ENCODE measurements at places on chromosomes 12 and 14.

- DNase-seq: peak; percentile 71
These were observed at the start of gene GCH1 for GRCh38 chr14:54902521-54903420. Gene GCH1 (minus strand): TSS chr14:54902826. CDS start chr14:54902663, 163 bp downstream.

DNA sequence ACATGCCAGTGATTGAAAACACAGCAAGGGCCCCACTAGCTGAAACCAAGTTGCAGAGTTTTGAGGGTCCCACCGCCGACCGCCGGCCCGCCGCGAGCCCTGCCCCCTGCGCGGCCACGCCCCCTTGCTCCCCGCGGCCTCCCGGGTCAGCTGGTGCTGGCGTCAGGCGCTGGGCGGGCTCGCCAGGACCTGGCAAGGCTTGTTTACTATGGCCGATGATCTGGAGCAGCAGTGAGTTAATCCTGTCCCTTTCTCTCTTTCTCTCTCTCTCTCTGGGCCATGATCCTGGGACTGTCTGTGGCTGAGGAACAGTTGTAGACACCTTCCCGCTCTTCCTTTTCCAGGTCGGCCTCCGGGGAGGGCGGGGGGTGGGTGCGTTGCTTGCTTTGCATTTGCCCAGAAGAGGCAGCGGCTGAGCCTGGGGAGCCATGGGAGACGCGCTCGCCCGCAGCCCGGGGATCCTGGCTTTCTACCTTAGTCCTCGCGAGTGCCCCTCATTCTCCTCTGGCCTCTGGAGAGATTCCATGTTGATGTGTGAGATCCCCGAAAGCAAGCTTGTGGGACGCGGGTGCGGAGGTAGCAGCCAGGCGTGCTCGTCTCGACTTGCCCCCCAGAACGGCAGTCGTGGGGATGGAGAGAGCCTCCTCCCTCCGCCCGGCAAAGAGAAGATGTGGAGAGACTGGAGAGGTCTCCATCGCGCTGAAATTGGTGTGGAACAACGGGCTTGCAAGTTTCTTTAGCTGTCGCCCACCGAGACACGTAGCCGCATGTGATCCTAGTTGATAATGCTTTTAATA is at the start of gene ABHD4:
Gene ABHD4, plus strand, starts transcription at position 202 of the 797 bp plus-strand sequence. Its CDS starts 7 bp downstream, at position 209.
- DNase-seq: peak; percentile 48

DNA sequence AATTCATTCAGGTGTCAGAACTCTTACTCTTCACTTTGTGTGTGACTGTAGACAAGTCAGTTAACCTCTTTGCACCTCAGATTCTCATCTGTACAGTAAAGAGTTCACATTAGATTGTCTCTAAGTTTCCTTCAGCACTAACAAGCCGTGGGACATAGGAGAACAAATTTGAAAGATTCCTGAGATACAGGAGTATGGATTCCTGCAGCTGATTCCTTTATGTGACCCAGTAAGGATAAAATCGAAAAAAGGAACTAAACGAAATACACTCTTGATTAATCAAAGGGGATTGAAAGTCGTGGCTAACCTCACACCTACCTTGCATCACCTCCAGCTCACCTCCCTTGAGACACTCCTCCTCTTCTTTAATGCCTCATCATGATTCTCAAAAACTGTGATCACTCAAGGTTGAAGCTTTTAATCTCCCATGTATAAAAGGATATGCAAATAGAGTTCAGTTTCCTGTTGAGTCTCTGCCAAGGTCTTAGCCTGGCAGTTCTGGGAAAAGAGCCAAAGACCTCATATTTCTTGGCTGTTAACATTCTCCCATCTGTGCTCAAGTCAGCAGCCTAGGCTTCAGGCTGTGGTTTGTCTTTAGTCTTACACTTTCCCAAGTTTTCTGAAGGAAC is 156.6 kb downstream of the DAD1 start:
- DNase-seq: no peak

GRCh38 chr12:12979731-12980259 is 20.3 kb downstream of the HEBP1 start:
- DNase-seq: no peak

- no peak for DNase-seq
These were observed 19.8 kb upstream of the PRKAG1 start for GRCh38 chr12:49038291-49038955.

- DNase-seq: no peak
These were observed 5.7 kb downstream of the KRT85 start for GRCh38 chr12:52361553-52361952.

DNA sequence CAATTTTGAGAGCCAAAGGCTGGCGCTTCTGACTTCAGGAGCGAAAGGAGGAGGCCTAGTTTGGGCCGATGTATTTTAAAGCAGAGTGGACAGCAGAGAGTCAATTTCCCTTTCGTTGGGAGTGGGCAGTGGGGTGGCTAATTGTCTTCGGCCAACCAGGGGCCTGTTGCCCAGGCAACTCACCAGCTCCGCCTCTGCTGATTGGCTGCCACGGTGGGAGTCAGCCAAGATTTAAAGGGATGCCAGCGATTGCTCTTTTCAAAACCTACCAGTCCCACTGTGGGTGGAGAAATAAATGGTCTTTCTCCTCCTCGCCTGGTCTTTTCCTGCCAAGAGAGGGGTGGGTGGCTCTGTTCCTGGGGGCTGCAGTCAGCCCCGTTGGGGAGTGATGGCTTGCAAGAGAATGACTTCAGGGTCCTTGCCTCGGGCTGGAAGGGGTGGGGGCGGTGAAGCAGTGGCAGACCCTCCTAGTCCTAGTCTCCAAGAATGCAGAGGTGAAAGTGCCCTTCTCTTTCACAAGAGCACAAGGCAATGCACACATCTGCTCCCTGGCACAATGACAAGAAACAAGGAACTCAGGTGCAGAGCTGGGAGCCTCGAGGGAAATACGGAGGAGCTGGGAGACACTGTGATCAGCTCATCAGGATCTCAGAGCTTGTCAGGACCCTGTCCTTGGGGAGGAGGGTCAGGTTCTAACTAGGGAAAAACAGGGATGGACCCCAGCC is 37.7 kb downstream of the RASAL1 start:
- DNase-seq: no peak

- DNase-seq: no peak
These were observed 40.6 kb downstream of the SSH1 start for GRCh38 chr12:108816652-108817335.

GRCh38 chr12:8065991-8066594 is at the start of gene C3AR1:
Gene C3AR1 (minus strand): TSS chr12:8066359. CDS start chr12:8060185, 6,174 bp downstream.
- DNase-seq: no peak

DNA sequence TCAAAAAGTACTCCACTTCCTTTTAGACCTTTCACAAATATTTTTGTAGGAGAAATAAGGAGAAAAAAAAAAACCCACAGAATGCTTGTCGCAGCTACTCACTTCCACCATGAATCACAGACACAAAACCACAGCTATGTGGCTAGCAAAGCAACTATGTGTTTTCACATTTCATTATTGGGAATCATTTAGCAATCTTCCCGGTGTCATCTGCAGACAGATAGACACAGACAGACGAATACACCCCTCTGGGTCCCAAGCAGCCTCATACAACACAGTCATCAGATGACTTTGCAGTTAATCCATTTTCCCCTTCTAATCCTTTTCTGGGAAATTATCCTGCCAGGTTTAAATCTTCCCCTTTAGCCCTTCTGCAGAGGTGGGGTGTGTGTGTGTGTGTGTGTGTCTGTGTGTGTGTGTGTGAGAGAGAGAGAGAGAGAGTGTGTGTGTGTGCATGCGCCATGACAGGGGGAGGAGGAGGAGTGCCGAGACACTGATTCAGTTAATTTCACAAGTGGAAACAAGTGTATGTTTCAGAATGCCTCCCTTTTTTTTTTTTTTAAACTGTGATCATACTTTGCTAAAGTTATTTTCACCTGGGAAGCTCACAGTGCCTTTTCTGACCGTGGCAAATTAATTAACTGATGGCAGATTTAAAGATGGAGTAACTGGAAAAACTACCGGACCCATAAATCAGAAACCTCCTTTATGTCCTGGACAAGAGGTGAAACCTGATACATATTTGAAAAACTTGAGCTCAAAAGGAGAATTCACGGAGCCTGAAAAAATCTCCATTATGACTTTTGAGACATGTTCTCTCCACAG is 39.9 kb downstream of the LTBP2 start:
- peak; percentile 10 for DNase-seq

GRCh38 chr12:82672811-82673495 is 13.8 kb upstream of the TMTC2 start:
- no peak for DNase-seq

GRCh38 chr14:75426332-75427125 is 1.3 kb upstream of the JDP2 start:
- DNase-seq: no peak

DNA sequence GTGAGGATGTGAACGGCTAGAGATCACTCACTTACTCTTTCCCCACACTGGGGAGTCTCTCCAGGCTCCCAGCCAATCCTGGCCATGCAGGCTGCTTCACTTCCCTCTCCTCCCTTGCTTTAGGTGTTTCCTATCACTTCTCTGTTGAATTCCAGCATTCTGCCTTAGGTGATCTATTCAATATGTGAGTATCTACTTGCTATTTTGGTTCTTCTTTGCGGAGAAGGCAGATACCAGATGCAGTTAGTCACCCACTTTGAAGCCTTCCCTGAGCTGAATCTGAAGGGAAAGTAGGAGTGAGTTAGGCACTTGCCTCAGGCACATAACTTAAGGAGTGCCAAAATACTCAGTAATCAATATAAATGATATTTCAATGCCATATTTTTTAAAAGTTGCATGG is 36.0 kb upstream of the FAR2 start:
- no peak for DNase-seq

DNA sequence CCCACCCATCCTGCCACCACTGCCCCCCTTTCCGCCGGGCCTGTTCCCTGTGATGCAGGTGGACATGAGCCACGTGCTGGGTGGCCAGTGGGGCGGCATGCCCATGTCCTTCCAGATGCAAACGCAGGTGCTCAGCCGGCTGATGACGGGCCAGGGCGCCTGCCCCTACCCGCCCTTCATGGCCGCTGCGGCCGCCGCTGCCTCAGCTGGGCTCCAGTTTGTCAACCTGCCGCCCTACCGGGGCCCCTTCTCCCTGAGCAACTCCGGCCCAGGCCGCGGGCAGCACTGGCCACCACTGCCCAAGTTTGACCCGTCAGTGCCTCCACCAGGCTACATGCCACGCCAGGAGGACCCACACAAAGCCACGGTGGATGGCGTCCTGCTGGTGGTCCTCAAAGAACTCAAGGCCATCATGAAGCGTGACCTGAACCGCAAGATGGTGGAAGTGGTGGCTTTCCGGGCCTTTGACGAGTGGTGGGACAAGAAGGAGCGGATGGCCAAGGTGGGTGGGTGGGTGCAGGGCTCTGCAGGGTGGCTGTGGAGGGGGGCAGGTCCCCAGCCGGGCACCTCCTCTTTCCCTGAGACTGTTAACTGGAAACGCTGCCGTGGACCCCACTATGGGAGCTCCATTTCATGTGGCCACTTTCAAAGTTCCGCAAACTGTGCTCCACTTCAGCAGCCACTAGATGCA is 10.8 kb downstream of the SETD1B start:
- no peak for DNase-seq

DNA sequence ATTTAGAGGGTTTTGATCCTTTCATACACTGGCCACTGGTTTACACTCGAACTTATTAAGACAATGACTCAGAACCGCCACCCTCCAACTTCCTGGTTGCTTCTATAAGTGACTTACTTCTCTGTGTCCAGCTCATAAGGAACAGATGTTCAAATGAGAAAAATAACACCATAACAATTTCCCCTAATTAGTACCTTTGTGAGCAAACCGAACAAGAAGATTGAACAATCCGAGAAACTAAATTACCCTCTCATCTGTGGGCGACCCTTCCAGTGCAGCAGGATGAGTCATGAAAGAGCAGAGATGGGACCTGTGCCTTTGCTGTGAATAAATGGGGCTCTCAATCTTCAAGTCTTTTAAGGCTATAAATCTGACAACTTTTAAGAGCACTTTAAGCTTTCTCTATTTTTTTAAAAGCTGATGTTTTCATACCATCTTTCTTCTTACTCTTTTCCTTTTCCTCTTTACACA is 146.8 kb upstream of the RASSF8 start:
- no peak for DNase-seq

- DNase-seq: no peak
These were observed 14.8 kb downstream of the KRT7 start for GRCh38 chr12:52247622-52248540.

GRCh38 chr12:127041985-127042625 is 1224.9 kb upstream of the TMEM132C start:
- DNase-seq: no peak

DNA sequence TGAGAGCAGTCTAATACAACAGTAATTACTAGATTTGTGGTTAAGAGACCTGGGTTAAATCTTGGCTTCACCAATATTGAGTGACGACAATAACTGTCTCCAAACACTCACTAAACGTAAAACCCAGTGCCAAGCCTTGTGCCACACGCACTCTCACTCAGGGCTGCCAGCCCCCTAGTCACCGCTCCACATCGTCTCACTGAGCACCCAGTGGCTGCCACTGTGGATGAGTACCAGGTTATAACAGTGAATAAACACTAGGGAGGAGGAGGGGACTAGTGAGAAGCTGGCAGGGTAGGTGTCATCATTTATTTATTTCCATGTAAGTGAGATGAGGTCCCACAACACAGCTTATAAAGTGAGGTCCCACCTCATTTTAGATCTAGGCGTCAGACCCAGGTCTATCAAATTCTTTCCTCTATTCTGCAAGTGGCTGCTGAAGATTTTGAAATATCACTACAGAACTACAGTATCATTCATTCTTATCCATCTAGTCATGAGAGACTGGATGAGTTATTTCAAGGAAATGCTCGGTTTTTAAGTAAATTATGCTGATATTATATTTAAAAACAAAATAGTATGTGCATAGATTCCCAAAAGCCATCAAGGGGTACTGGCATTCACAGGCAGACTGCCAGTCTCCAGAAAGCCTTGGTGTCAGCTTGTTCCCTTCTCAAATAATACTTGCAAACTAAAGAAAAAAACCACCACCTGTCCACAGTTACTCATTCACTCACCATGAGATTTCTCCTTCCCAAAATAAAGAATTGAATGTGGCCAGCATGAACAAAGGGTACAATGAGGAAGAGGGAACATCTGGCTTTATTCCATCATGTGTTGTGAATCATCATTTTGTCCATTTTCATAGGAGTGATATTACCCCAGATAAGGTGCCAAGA is 84.0 kb downstream of the PTPN21 start:
- no peak for DNase-seq

GRCh38 chr14:21042918-21043317 is 756 bp downstream of the RNASE7 start:
- DNase-seq: no peak

DNA sequence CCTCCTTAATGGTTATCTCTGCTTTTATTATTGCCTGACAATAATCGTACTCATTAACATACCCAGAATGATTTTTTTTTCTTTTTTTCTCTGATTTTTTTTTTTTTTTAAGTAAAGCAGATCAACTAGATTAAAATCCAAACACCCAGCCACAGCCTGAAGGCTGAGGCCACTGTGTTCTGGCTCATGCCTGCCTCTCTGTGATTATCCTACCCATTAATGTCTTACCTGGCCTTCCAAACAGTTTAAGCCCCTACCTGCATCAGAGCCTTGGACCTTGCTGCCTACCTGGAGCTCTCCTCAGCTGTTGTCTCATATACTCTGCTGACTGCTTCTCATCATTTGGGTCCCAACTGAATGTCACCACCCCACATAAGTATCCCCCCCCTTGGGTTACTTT is 6.8 kb upstream of the TMED10 start:
- no peak for DNase-seq
